Left ventricle myocardium inferior (tissue), 1 donor: ENCODE measurements at places on chromosomes 13 and 19. TPM values are rescaled to one million over a fixed set of nuclear protein-coding genes. Genes with fewer than 3 reads are reported as not detected.

- no peak for DNase-seq
Measured at GRCh38 chr19:2661615-2662014, 40.9 kb downstream of the GNG7 start.

DNA sequence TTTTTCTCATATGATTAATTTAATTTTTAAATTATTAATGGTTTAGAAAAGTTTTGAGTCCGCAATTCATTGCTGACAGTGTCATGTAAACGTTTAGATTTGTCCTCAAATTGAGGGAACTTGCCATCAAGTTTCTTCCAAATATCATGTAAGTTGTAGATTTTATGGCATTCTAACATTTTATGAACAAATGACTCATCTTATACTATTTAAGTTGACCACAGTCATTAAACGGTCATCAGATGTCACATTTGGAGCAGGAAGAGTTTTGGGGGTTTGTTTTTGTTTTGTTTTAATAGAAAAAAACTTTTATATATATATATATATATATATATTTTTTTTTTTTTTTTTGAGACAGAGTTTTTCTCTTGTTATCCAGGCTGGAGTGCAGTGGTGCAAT lies 4.3 kb downstream of the ZNF114 start:
- no peak for DNase-seq

- no peak for DNase-seq
Measured at GRCh38 chr19:29294343-29294811, 81.4 kb upstream of the UQCRFS1 start.

DNA sequence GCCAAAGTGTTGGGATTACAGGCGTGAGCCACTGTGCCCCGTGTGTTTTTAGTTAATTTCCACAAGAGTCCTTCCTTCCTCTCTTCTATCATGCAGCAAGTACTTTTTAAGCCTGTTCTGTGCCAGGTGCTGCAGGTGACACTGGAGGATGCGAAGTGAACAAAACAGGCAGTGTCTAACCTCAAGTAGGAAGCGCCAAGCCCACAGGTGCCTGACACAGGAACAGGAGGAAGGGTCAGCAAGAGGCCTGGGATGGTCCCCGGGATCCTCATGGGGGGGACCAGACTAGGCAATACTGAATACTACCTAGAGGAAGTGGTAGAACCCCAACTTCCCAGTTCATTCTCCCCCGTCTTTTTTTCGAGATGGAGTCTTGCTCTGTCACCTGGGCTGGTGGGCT lies 1.8 kb upstream of the CALR start:
- DNase-seq: no peak

GRCh38 chr13:112768795-112769481 lies 79.1 kb downstream of the ATP11A start:
- peak; percentile 70 for DNase-seq

SYNGR4 gene
- not detected for total RNA-seq
